OCI-M1 (cell line): ENCODE measurements at places on chromosomes 4 and X.
A peak's percentile ranks its signal among the peaks of the same experiment; 100 is the strongest.

DNA sequence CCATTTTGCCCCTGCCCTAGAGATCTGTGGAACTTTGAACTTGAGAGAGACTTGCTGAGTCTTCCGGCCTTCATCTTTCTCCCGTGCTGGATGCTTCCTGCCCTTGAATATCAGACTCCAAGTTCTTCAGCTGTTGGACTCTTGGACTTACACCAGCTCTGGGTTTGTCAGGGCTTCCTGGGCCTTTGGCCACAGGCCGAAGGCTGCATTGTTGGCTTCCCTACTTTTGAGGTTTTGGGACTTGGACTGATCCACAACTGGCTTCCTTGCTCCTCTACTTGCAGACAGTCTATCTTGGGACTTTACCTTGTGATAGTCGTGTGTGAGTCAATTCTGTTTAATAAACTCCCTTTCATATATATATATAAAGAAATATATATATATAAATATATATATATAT is 1071.0 kb downstream of the ADGRL3 start:
- peak; percentile 41 for DNase-seq

DNA sequence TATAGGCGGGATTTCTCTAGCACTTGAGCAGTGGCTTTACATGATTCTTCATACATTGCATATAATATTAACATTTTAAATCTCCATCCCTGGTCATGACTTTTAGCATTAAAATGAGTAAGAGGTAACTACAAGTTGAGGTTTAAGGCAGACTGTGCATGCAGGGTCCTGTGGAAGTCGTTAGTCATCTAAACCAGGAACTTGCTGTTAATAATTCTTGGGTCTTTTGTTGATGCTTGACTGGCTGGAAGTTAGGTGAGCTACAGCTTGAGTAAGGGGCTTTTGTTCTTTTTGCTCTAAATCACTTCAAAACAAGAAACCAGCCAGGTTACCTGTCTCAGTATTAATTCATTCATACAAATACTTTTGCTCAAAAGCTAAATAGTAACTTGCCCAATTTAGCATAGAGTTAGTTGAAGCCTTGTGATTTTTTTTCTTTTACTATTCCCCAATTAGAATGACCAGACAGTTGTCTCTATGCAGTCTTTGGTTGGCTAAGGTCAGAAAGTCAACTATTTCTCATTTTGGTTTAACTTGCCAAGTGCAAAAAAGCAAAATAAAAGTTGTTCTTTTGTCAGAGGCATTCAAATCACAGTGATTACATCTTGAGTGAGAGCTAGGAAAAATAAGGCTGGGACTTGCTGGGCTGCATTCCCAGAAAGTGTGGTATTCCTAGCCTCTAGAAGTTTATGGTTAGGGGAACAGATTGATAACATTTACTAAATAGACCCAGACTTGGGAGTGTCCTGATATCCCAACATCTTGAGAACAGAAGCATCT is 516.9 kb downstream of the PDHA2 start:
- DNase-seq: no peak

DNA sequence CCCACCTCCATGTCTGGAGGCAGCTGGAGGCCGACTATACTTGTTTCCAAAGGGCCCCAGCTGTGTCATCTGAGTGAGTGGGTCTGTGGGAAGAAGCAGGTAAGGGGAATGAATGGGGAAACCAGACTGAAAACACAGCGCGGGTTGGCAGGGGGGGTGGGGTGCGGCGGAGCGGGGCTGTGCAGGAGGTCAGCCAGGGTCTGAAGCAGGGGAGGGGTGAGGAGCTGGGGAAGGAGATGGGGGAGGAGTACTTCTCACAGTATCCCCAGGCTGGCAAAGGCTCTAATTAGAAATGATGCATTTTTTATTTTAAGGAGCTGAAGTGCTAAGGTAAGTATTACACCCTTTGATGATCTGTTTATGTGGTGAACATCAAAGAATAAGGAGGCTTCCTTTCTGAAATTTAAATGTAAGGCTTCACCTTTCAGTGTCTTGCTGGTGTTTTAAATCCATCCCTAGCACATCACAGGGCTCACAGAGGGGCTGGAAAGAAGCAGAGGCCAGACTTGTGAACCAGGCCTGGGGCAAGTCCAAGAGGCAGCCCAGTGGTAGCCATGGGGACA is 37.5 kb downstream of the SMIM20 start:
- no peak for DNase-seq

DNA sequence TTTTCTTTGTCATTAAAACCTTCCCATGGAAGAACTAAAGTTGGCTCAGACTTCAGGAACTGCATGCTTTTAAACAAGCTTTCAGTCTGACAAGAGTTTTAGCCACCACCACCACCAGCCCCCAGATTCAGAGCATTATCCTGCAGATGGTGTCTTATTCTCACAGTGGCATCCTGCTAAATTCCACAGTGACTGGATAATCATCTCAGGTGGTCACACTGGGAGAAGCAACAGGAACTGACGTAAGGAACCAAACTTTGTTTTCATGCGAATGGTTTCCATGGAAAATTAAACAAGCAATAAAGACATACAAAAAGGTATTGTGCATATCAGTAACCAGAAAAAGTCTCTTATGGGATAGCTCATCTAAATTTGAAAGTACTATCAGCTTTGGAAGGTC is 370.7 kb downstream of the FBXW7 start:
- DNase-seq: no peak

DNA sequence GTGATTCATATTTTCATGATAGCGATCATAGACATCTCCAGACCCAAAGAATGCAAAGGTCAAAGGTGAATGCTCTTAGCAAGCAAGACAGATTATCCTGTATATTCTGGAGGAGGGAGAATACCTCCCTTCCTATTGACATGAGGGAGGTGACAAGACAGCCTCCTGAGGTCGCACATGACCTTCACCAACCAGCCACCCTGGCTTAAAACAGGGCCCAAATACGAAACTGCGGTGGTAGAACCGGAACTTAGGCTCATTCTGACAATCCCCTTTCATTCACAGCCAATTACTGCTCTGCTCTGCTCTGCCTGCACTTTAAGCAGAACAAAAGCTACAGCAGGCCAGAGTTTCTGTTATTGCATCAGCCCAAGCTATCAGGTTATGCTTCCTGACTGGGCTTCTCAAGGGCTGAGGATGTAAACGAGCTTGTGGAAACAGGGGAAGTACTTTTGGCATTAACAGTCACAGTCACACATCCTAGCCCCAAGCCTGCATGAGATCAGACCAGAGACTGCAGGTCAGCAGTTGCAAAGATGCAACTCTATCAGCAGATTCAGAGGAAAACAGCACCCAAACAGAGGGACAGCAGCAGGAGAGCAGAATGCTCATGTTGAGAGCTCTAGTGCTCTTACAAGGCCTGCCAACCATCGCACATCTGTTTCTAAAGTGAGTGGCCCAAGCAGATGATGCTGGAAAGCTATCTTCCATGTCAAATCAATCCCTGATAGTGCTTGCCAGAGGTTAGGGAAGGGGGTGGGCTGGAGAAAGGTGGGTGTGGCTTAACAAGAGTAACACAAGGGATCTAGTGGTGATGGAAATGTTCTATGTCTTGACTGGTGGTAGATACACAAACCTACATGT is 51.3 kb upstream of the MAP3K15 start:
- peak; percentile 89 for DNase-seq

DNA sequence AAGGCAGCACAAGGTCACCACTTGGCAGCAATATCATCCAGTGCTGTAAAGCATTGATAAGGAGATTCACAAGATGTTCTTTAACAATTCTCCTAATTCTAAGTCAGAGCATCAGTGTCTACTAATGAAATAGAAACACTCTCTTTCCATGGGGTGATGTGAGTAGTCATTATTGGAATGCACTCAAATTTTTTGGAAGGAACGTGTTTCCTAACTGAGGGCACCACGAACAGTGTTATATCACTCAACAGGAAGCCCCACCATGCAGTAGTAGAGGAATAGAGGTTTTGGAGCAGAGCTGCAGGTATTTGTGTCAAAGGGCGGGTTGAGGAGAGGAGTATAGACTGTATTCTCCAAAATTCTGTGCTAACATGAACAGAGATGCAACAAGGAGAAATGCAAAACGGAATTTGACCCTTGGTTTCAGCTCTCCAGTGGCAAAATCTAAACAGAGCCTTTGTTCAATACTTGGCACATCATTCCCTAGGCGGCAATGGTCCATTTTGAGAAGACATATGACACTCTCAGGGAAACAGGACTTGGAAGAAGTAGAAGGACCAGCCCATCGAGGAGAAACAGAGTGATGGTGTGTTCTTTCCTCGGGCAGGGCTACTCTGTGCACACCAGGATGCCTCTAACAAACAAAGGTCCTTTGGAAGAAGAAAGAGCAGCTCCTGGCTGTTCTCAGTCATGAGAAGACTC is 98.9 kb downstream of the CPEB2 start:
- DNase-seq: no peak

DNA sequence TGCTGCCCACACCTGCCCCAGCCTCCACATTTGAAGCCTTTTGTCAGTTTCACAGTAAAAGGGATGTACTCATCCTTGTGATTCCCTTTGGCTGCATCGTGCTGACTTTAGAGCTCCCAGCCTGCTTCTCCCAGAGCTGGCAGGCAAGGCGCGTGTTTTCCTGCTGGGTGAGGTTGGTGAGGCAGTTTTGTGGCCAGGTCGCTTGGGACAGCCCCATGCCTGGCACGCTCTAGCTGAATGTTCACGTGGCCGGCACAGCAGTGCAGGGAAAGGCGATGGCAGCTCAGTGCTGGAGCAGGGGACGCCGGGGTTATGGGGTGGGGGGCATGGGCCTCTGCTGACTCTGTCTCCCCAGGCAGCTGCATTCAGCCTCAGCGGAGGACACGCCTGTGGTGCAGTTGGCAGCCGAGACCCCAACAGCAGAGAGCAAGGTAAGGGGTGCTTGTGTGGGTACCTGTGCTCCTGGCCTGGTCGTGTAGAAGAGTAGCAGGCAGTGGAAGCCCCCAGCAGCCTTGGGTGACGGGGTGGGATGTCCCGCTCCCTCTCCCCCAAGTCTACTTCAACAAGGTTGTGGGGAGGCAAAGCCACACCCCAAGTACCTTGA is 9.3 kb downstream of the TACC3 start:
- DNase-seq: no peak

DNA sequence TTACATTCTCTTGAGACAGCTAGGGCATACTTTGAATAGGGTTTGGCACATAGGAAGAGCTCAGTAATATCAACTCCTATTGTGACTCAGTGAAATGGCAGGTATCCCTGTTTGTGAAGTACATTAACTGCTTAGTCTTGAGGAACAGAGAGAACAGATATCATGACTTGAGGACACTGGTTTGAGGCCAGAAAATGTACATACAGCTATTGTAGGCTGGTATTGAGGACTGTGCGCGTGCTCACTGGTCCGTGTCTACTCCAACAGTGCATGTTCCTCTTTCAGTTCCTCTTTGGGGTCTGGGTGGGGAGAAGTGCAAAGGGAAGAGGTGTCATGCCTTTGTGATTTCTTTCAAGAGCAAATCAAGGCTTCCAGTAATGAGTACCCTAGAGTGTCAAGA is 34.6 kb upstream of the TBC1D9 start:
- DNase-seq: peak; percentile 38

DNA sequence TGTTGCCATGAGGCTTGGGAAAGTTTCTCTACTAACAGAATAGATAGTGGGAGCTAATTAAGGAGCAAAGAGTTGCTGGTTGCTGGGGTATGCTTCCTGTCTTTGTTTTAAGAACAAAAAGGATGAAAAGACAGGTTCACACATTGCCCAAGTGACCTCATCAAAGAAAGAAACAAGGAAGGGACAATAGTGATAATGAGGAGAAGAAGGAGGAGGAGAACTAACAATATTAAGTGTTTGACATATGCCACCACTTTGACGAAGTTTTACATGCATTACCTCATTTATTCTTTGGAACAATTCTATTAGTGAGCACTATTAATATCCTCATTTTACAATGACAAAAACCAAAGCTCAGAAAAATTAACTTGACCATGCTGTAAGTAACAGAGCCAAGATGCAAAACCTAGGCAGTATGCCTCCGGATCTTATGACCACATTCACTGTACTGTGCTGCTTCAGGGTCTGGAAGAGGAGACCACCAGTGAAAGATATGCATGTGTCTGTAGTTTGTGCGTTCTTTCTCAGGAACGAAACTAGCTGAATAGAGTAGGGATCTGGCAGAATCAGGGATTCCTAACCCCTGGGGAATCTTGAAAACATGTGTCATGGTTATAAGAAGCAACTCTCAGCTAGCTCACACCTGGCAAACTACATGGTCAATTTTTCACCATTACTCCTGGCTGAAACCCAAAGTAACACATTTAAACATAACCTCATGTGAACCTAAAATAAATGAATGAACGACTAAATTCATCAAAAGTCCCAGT is 83.8 kb downstream of the MOSPD2 start:
- no peak for DNase-seq
